RPMI7951 (cell line): ENCODE measurements at places on chromosomes 3 and 15.

GRCh38 chr3:29585368-29585767 lies 304.5 kb downstream of the RBMS3 start:
- DNase-seq: no peak

DNA sequence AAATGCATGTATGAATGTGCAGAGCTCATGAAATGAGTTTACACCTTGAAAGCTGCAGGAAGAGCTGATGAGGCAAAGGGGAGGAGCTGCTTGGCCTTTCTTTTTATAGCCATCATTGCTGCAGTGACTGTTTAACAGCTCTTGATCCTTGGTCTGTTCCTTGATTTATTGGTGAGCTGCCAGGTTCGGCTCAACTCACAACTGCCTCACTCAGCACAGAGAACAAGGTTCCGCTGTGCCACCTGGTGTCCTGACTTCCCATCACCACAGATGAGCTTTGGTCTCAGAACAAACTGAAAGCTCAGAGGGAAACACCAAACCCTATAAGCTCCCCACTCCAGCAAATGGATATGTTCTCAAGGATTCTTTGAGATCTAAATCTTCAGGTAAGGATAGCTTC lies 626.1 kb downstream of the MAGI1 start:
- DNase-seq: peak; percentile 25

GRCh38 chr3:113626503-113627371 lies 69.7 kb downstream of the USF3 start:
- DNase-seq: peak; percentile 76

- DNase-seq: no peak
Measured at GRCh38 chr3:29512641-29513040, 231.8 kb downstream of the RBMS3 start.

DNA sequence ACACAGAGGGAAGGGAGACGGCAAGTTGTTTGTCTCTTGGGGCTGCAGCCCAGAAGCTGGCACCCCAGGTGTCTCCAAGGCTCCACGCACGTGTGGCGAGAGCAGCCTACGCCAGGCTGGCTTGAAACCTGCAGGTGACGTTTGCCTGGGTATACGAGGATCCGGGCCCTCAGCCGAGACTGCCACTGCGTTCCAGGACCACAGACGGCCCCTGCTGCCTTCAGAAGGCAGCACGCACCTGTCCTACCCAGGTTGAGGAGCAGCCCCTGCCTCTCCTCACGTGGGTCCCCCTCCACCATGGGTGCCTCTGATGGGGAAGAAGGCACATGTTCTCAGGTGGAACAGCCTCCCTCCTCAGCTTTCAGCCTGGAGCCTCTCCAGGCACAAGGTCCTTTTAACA lies 75.3 kb upstream of the PRR20G start:
- no peak for DNase-seq

DNA sequence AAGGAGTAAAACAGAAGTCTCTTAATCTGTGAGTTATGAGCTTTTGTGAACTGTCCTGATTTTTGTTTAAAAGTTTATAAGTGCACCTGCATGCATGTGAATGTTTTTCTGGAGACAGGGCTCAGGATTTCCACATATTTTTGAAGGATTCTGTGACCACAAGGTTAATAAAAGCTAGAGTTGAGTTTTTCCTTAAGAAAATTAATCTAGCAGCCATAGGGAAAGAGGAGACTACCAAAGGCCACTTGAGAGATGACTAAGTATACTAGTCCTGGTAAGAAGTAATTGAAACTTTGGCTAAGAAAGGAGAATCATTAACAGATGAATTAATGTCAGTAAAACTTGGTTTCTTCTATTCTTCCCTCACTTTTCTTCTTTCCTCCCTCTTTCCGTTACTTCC lies 176.8 kb upstream of the EPHA3 start:
- no peak for DNase-seq

GRCh38 chr15:19899021-19899824 lies 642.4 kb downstream of the GOLGA6L6 start:
- no peak for DNase-seq

DNA sequence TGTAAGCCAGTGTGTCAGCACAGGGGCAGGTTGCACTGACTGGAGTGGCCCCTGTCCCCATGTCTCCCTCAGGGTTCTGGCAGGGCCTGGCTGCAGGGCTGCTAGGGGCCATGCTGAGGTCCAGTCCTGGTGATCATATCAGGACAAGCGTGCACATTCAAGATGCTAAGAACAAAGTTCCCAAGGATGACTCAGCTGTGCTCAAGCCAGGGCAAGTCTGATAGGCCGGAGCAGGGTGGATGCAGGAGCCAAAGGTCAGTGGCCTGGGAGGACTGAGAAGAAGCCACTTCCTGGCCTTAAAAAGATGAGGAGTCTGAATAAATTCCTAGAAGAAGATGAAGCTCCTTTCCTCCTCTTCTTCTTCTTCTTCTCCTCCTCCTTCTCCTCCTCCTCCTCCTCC lies 353.2 kb downstream of the AGBL1 start:
- peak; percentile 53 for DNase-seq

DNA sequence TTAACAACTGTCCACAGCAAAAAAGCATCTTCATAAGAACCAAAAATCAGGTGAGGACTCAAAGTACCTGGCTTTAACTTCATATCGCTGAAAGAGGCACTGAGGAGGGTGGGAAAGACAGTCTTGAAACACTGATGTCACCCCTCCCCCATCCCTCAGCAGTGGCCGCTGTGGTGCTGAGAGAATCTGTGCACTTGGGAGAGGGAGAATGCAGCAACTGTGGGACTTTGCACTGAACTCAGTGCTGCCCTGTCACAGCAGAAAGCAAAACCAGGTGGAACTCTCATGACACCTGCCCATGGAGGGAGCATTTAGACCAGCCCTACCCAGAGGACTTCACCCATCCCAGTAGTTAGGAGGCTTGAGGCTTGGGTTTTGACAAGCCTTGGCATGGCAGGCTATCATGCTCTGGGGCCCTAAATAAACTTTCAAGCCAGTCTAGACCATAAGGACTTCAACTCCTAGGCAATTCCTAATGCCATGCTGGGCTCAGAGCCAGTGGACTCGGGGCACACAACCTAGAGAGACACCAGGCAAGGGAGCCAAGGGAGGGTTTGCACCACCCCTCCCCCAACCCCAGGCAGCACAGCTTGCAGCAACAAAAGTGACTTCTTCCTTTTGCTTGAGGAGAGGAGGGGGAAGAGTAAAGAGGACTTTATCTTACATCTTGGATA lies 6.1 kb upstream of the ZSCAN2 start:
- DNase-seq: no peak

DNA sequence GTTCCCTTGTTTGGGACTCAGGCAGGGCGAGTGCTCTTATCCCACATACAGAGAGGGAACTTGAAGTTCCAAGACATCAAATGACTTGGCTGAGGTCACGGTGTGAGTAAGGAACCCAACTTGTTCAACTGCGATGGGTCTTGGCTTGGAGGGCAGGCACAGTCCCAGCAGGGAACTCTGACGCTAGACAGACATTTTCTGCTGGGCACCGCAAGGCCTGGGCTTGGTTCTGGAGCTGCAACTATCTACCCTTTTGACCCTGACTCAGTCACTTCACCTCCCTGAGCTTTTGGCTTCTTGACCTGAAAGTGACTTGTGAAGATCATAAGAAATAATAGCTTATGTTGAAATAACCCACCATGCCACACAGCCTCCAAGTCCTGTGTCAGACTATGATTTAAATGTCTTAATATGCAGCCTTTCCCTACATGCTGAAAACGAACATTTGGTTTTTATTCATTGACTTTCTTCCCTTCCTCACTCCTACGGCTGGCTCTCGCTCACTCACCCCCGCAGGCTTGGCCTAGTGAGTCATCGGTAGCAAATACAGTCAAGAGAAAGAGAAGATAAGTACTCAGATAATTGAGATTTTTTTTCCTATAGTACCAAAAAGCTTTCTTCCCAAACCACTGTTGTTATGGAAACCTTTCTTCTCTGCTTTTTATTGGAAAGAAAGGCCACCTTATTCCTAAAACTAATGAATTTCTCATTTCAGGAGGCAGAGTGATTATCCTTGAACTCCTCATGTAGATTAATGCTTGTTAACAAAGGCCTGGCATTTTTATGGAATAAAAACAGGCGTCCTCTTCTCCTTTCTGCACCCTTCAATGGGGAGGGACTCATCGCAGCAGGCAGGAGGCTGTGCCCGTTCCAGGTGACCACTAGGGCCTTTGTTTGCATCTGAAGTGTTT lies 178.4 kb downstream of the ATP10A start:
- no peak for DNase-seq

GRCh38 chr3:108338901-108339545 lies 42.7 kb downstream of the HHLA2 start:
- DNase-seq: no peak

DNA sequence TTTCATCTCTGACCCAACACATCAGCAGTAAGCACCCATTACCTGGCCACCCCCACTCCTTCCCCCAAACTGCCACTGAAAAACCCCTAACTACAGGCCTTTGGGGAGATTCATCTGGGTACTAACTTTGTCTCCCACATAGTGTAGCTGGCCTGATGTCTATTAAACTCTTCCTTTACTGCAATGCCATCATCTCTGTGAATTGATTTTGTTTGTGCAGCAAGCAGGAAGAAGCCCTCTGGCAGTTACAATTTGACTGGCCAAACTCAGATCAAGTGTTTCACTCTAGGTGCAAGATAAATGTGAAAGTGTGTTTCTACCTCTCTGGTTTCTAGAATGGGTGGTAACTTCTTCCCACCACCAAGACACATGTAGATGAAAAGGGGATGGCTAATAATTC lies 26.7 kb upstream of the OR5K4 start:
- DNase-seq: no peak

DNA sequence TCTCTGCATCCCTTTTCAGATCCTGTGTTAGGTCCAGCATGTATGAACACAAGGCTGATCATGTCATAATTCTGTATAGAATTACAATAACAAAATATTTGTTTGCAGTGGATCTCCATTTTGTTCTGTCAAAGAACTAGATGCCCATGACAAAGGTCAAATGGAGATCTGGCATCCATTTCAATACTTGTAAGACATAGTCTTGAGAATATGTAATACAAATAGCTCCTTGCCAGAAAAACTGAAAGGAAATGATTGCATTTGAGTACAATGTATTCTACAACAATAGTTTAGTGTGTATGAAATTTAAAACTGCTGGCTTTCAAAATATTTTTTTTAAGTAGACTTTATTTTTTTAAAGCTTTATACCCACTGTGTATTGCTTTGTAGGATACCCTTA lies 101.1 kb downstream of the CMSS1 start:
- DNase-seq: no peak

DNA sequence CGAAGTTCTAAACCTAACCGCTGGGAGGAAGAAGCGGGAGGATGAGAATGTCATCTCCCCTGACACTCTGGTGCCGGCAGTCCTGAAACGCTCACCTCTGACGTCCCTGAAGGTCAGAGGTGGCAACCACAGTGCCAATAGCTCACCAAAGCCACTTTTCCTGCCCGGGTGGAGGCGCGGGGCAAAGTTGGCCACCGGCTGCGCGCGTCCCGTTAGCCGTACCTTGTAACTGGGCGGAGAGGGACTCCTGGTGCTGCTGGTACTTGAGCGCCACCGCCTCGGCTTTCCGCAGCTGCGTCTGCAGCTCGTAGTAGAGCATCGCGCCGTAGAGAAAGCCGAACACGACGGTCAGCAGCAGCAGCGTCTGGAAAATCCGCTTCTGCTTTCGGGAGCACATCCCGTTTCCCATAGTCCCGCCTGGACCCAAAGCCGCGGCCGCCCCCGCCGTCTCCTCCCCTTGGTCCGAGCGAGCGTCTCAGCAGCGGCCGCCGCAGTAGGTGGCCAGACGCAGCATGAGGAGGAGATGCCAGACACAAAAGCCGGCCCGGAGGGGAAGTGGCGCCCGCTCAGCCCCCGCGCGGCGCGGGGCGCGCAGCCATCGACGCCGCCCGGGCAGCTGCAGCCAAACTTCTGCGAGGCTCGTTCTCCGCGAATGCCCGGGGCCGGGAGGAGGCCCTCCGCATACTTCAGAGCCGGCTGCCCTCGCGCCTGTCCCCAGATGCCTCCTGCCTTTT lies 680 bp downstream of the GOLIM4 start:
- DNase-seq: peak; percentile 85

DNA sequence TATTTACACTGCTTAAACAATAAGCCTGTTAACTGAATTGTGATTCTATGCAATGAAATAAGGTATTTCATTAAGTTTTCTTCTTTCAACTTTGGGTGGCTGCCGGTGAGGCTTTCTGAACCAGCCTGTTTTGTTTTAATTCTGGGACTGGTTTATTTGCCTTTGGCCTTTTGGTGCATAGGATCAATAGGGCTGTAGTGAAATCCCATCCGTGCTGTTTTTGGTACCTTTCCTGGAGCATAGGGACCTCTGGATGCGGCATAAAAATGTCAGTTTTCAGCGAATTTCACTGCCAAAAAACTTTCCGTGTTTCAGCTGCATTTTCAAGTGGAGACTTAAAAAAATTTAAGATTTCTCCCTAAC lies 514 bp downstream of the PLS1 start:
- no peak for DNase-seq

GRCh38 chr3:150091626-150092025 lies 120.9 kb upstream of the PFN2 start:
- DNase-seq: no peak

DNA sequence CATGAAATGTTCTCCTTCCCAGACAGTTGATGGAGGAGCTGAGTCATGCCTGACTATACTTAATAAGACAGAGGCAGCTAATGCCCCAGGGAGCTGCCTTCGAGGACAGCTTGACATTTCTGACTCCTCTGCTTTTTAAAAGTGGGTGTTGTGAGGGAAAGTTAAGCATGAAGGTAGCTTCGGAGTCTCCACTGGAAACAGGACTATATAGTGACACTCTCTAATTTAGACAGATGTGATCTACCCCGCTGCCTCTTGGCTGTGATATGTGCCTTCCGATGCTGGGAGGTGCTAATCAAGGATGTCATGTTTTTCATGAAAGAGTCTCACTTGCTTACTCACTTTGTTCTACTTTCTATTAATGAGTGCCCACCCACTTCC lies 72.7 kb downstream of the IL1RAP start:
- peak; percentile 80 for DNase-seq

- no peak for DNase-seq
Measured at GRCh38 chr15:98725874-98726273, 77.5 kb downstream of the IGF1R start.

GRCh38 chr3:184583578-184584451 lies 22.2 kb downstream of the EPHB3 start:
- DNase-seq: no peak

- no peak for DNase-seq
Measured at GRCh38 chr3:177921153-177921552, 615.1 kb upstream of the KCNMB2 start.

- no peak for DNase-seq
Measured at GRCh38 chr3:156635034-156635433, 39.4 kb upstream of the TIPARP start.

- peak; percentile 87 for DNase-seq
Measured at GRCh38 chr3:60803216-60804173, 447.8 kb downstream of the FHIT start.

GRCh38 chr3:45626096-45626887 lies 31.7 kb downstream of the LIMD1 start:
- DNase-seq: no peak

- DNase-seq: no peak
Measured at GRCh38 chr3:11671648-11672100, 28.0 kb upstream of the VGLL4 start.

DNA sequence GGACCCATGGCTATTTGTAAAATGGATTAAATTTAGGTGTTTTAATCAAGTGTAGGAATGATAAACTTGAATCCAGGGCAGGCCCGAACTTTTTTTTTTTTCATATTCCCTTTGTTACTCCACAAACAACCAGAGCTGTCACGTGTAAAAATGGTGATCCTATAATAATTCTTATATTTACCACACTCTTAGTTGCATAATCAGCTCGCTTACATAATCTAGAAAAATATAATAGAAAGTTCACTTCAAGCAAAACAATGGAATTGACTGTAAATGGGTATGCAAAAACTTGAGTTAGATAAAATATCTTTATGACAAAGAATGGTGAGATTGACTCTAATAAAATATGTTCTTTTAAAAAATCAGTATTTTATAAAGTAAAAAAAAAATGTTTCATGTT lies 2.1 kb upstream of the PAQR9 start:
- no peak for DNase-seq
